ENCODE measurements at places on chromosomes 6 and 20.

GRCh38 chr6:140487586-140487985 lies 1113.1 kb upstream of the CITED2 start:
- DNase-seq, result no peak

DNA sequence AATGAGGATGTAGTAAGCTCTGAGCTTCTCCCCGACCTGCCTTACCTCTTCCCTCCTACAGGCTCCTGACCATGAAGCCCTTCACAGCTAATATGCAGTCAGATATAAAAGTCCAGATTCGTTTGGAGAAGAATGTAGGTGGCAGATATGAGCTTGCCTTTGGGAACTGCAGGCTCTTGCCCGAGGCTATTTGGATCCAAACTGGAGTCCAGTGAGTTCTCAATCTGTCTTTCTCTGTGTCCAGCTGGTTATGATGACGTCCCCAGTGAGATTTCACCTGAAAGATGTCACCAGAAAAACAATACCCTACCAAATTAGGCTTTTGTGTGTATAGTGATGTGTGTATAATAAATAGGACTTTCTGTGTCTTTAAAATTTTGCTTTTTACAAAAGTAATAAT lies 14.7 kb upstream of the BPIFA3 start:
- no peak for DNase-seq

GRCh38 chr6:168041928-168042327 lies 37.1 kb downstream of the FRMD1 start:
- no peak for DNase-seq

DNA sequence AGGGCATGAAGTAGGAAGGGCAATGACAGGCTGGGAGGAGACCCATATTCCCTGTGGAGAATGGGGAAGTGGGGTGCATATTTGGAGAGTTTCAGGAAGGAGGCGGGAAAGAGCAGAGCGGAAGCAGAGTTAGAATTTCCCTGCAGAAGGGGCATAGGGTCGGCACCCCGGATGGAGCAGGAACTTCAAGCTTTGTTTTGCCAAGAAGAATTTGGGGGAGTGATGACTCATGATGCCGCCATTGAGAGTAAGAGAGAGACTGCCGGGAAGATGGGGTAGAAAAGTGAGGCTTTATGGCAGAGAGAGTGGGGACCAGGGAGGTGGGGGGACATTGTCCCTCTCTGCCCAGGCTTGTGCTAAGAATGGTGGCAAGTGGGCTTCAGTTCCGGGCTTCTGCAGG lies 50.3 kb upstream of the EPB41L1 start:
- DNase-seq, result no peak

DNA sequence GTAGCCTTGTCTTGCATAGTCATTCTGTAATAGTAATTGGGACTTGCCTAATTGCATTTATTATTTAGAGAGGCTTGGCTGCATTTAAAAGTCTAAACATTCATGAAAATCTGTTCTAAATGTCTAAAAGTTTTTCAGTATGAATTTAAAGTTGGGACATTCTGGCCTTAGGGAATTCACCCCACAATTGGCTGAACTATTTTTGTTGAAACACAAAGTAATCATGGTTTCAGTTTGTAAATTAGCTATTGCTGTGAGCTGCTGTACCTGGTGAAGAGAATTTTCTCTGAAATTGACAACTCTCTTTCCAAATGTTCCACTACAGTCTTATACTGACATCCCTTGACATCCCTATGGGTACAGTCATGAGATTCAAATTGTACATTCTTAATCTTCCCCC lies 253.0 kb downstream of the FARS2 start:
- no peak for DNase-seq

GRCh38 chr6:39387785-39388184 lies 65.3 kb upstream of the KCNK16 start:
- DNase-seq, result no peak

GRCh38 chr6:159064477-159064876 lies 19.7 kb upstream of the TAGAP start:
- no peak for DNase-seq

DNA sequence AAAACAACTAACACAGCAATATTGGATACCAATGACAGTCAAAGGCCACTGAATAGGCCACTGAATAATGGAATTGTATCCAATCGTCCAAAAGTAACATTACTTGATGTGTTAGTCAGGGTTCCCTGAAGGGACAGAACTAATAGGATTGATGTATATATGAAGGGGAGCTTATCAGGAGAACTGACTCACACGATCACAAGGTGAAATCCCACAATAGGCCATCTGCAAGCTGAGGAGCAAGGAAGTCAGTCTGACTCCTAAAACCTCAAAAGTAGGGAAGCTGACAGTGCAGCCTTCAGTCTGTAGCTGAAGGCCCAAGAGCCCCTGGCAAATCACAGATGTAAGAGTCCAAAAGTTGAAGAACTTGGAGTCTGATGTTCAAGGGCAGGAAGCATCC lies 571.4 kb downstream of the PRKN start:
- DNase-seq, result peak; percentile 59

GRCh38 chr6:122258839-122259238 lies 140.6 kb upstream of the HSF2 start:
- DNase-seq, result no peak

DNA sequence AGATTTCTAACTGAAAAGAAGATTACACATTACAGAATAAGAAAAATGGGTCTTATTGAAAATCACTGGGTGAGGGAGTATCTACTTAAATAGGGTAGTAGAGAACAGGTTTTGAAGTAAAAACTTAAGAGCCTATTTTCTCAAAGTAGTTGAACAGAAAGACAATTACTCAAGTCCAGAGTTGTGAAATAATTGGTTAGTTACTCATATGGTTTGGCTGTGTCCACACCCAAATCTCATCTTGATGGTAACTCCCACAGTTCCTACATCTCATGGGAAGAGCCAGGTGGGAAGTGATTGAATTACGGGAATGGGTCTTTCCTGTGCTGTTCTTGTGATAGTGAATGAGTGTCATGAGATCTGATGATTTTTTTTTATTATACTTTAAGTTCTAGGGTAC lies 1035.3 kb upstream of the GJE1 start:
- no peak for DNase-seq

GRCh38 chr6:98877250-98877649 lies 42.9 kb downstream of the POU3F2 start:
- DNase-seq, result no peak

GRCh38 chr6:69732640-69733039 lies 64.2 kb downstream of the LMBRD1 start:
- DNase-seq, result peak; percentile 15

- DNase-seq, result no peak
Observed at GRCh38 chr20:61435184-61435822, 183.2 kb downstream of the CDH4 start.

DNA sequence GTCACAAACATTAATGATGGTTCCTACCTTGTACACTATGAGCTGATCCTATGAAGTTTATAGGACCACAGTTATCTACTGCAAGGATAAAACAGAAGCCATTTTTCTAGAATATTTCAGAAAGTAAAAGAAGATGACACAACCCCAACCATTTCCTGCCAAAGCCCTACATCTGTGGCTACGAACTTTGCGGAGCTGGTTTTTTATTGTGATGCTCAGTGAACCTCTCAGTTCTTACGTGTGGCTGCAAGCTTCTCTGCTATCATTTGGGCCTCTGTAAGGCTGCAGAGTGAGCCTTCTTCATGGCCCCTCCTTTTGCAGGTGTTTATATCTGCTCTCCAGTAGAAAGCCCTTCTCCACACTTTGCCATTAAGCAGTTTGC lies 17.8 kb upstream of the TAGAP start:
- no peak for DNase-seq

DNA sequence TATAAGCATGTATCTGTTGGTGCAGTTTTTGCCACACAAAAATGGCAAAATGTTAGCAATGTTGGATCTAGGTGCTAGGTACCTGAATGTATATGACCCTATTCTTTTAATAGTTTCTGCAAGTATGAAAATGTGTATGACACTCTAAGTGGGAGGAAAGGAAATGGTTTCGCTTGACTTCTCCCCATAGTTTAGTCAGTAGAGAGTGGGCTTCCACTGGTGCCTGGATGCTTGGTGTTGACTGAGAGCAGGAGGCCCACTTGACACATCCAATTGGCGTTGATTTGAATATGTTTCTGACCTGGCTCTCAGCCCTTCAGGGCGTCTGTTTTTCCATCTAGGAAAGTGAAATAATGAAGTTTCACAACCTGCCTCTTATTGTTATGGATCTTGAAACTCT lies 41.8 kb upstream of the GABRR1 start:
- DNase-seq, result no peak

DNA sequence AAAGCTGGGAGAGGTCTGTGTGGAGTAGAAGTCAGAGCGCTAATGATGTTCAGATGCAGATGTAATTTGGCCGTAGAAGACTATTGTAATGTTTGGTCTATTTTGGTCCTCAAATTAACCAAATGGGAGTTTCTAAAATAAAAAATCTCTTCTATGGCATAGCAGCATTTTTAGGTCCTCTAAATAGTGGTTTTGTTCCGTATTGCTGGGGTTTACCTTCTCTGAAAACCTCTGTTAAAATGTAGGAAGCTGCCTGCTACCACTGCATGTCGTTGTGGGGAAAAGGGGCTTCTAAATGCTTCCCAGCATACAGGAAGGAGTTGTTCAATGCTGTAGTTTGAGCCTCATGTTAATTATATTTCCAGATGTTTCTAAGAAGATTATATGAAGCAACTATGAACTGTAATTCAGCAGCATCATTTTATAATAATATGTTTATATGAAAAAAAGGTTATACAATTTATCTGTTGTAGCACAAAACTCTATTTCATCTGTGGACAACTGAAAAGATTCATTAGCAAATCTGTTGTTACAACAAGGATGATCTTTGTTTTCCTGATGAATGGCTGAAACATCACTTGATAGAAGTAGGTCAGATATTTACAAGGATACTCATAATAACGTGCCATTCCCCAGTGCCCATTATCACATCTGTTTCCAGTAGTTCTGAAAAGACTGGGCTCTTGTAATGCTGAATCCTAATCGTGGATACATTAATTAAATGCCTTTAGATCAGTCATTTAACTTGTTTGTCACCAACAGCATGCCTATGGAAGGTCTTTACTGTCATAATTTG lies 256.6 kb downstream of the TBC1D7 start:
- DNase-seq, result no peak

DNA sequence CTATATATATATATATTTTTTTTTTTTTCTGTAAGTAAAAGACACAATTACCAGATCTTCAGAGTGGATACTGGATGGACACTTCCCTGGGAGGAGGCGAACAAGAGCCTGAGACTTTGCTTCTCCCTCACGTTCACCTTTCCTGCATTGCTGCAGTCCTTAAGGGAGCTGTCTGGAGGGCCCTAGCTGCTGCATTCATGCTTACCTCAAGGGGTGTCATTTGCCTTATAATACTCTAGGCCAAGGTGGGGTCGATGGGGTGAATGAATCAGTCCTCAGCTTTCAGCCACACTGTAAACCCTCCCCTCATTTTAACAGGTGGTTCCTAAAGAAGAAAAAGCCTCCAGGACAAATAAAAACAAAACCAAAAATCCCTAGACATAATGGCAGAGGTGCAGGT lies 34.8 kb upstream of the CD83 start:
- DNase-seq, result no peak

- DNase-seq, result no peak
Observed at GRCh38 chr6:34906826-34907225, 17.8 kb downstream of the ANKS1A start.

DNA sequence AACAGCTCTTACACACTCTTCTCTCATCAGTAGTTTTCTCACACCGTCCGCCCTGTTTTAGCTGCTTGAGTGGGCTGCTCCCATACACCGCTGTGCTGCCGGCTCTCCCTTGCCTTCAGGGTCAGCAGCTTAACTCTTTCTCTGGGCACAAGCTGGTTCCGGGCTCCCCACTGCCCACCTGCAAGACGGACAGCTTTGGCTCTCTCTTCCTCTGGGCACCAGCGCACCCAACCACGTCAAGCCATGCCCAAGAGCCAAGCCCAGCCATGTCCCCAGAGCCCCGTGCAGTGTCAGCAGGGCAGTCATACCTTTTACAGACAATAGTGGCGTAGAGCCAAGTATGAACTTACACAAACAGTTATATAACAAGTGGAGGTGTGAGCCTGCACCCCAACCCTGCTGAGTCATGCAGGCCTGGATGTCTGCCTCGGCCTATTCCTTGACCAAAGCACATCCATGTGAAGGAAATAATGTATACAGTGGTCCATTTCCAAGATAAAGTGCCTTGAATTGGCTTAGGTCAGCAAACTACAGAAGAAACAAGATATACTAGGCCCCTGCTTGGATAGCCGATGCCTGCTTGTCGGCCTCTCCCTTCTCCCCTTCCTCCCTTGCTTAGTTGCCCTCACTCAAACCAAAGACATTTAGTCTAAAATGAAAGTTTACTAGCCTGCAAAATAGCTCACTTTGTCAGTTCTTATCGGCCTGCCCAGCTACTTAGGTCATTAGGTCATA lies 89.3 kb downstream of the JPH2 start:
- DNase-seq, result no peak

DNA sequence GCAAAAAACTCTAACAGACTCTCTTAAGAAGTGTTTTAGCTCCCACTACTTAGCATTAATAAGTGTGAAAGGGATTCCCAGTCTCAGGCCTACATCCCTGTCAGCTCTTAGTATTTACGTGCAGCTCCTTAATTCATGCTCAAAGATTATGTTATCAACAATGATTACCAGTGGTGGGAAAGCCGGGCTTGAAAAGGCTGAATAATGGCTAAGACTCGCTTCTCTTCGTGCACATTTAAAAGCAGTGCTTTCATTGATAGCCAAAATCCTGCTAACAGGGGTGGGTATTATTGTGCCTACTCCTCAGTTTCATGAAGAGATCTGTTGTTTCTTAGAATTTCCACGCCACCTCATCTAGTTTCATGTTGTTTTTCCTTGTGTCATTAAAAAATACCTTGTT lies 518.8 kb downstream of the GRIK2 start:
- no peak for DNase-seq

DNA sequence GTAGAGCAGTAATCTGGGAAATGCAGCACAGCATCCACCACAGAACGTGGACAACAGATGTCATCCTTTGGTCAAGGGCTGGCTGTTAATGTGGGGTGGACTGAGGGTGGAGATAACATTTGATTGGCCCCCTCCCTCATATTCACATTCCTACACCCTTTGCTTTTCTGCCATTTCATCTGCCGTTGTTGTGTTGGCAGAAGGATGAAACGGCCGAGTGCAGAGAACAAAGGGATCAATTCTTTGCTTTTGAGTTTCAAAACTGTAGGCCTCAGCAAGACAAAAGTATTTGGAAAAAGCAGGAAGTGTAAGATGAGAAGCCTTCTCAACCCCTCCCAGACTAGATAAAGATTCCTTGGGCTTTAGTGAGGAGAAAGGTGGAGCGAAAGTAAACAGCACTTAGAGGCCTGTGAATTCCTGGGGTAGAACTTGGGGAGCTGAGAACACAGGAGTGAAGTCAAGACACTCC lies 74.2 kb upstream of the PHIP start:
- DNase-seq, result no peak
